MG63 (cell line): ENCODE measurements at places on chromosomes 3 and 15. TPM values are rescaled to one million over a fixed set of nuclear protein-coding genes. Genes with fewer than 3 reads are reported as not detected.

RASGRP1 gene
- total RNA-seq = not detected in 2 replicates

CCR2 gene
- not detected in 2 replicates for total RNA-seq

P2RY1 gene
- total RNA-seq = not detected in 2 replicates

SPINK8 gene
- total RNA-seq = not detected in 2 replicates

RASSF1 gene
- 17.5 and 42.0 TPM in 2 replicates for total RNA-seq

IQCH gene
- 2.2 and 3.5 TPM in 2 replicates for total RNA-seq

SLC22A14 gene
- total RNA-seq = 0.69 TPM in 1 of 2 replicates, not detected in the other

TMC3 gene
- total RNA-seq = not detected in 2 replicates

CFAP161 gene
- not detected in 2 replicates for total RNA-seq

P3H2 gene
- 233 and 357 TPM in 2 replicates for total RNA-seq

PARP9 gene
- total RNA-seq = 20.8 and 40.0 TPM in 2 replicates

ADPRH gene
- total RNA-seq = 0.69 and 3.4 TPM in 2 replicates

MAGI1 gene
- total RNA-seq = 3.4 and 3.7 TPM in 2 replicates

SNTN gene
- total RNA-seq = not detected in 2 replicates

CDC25A gene
- total RNA-seq = 11.2 and 25.3 TPM in 2 replicates

TTLL13 gene
- 0.07 TPM in 1 of 2 replicates, not detected in the other for total RNA-seq

ADAMTS17 gene
- 3.8 TPM in 1 of 2 replicates, not detected in the other for total RNA-seq

POPDC2 gene
- total RNA-seq = 0.07 TPM in 1 of 2 replicates, not detected in the other

TRIM42 gene
- total RNA-seq = not detected in 2 replicates

TPRG1 gene
- total RNA-seq = 0.16 and 0.81 TPM in 2 replicates

GHSR gene
- total RNA-seq = not detected in 2 replicates

CMTM8 gene
- total RNA-seq = not detected in 2 replicates

SERINC4 gene
- not detected in 2 replicates for total RNA-seq

OTOL1 gene
- not detected in 2 replicates for total RNA-seq

GOLGA8G gene
- not detected in 2 replicates for total RNA-seq

CYP8B1 gene
- not detected in 2 replicates for total RNA-seq

HHLA2 gene
- not detected in 2 replicates for total RNA-seq

C3orf49 gene
- total RNA-seq = not detected in 2 replicates

FSIP1 gene
- total RNA-seq = 2.0 and 3.3 TPM in 2 replicates

EXOG gene
- total RNA-seq = 4.7 and 5.0 TPM in 2 replicates
